CD4-positive, alpha-beta T cell treated with Interleukin-1 beta for 1 hour (primary cell): ENCODE measurements at places on chromosomes 7 and 10.

- DNase-seq, result no peak
Measured at GRCh38 chr7:102874166-102874829, 38.5 kb upstream of the LRRC17 start.

- DNase-seq, result no peak
Measured at GRCh38 chr7:79877874-79878465, 256.7 kb upstream of the GNAI1 start.

- peak; percentile 66 for DNase-seq
Measured at GRCh38 chr10:68348265-68348741, 15.6 kb upstream of the PBLD start.

DNA sequence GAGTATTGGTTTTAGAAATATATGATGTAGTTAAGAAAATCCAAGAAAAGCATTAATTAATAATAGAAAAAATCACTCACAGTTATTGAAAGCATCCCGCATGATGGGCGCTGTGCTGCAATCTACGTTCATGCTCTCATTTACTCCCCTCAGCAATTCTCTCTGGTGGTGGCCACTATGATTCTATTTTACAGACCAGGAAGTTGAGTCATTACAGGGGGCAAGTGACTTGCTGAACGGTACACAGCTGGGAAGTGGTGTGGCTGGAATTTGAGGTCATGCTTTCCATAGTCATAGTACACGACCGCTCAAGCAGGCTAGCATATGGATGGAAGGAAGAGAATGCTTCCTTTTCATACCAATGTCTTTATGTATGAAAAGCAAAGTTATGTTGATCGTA lies 117.4 kb downstream of the TES start:
- DNase-seq, result no peak

DNA sequence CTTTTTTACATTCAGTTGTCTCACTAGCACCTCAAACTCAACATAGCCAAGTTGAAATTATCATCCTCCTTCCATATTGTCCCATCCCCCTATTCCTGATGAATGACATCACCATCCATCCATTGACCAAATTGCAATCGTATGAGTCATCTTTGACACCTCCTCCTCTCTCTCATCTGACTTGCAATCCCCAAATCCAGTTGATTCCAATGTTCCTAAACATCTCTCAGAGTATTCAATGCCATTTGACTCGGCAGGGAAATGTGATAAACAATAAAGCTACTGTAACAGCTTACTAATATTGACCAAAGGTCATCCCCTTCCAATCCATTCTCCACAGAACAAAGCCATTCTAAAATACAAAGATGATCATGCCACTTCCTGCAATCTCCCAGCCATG lies 1047.8 kb downstream of the NRG3 start:
- no peak for DNase-seq

- no peak for DNase-seq
Measured at GRCh38 chr10:131686781-131687420, 213.9 kb upstream of the PPP2R2D start.

- DNase-seq, result no peak
Measured at GRCh38 chr7:128011131-128011661, 20.0 kb downstream of the LRRC4 start.

DNA sequence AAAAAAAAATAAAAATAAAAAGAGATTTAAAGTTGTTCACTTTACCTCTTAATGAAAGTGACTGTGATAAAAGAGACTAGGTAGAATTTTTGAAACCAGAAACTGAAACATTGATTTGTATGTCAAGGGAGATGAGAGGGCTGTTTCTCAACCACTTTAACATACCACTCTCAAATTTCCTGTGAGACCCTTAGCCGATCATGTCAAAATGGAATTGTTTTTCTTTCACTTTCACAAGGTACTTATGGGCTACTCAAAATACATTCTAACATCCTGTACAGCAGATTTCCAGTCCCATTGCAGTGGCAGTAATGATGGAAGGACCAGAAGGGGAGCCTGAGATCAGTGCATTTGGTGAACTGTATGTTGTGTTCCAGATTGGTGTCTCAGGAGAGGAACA lies 261.2 kb downstream of the PPP1R3A start:
- no peak for DNase-seq

DNA sequence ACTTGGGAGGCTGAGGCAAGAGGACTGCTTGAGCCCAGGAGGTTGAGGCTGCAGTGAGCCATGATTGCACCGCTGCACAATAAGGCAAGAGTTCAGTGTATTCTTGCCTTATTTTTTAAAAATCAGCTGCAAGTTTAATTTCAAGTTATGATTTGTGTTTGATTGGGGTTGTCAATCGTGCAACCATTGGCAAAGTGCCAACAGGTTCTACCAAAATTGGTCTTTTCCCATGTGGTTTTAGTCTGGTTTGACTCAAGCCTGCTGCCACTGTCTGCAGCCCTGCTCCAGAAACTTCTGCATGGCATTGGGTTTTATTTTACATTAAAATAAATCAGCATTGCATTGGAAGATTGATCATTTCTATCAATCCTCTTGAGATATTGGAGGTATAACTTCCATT lies 72.7 kb downstream of the PTPRE start:
- DNase-seq, result no peak

DNA sequence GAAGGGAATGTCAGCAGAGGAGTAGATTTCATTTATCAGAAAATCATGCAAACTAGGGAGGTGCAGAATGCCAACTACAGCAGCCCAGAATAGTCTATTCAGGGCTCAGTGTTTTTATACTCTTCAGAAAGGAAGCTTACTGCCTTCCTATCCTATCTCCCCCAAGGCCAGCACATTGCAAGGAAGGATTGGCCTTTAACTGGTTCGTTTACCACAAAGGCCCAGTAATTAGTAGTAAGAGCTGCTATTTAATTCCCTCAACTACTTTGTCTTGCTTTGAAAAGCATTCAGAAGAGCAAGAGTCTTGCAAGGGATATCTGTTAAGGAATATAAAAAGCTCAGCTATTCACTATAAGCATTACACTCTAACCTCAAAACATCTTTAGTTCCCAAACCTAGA lies 86.4 kb upstream of the RNF148 start:
- no peak for DNase-seq

DNA sequence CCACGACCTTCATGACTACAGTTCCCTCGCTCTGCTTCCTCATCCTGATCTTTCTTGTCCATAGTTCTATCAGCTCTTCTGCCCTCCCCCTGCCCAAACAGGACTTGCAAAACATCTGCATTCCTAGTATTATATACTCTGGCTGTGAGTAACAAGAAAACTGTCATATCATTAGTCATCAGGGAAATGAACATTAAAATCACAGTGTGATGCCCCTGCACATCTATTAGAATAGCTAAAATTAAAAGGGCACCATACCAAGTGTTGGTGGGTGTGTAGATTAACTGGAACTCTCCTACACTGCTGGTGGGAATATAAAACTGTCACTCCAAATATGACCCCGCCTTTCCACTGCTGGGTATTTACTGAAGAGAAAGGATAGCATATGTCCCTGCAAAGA lies 141.8 kb downstream of the C7orf25 start:
- DNase-seq, result no peak

DNA sequence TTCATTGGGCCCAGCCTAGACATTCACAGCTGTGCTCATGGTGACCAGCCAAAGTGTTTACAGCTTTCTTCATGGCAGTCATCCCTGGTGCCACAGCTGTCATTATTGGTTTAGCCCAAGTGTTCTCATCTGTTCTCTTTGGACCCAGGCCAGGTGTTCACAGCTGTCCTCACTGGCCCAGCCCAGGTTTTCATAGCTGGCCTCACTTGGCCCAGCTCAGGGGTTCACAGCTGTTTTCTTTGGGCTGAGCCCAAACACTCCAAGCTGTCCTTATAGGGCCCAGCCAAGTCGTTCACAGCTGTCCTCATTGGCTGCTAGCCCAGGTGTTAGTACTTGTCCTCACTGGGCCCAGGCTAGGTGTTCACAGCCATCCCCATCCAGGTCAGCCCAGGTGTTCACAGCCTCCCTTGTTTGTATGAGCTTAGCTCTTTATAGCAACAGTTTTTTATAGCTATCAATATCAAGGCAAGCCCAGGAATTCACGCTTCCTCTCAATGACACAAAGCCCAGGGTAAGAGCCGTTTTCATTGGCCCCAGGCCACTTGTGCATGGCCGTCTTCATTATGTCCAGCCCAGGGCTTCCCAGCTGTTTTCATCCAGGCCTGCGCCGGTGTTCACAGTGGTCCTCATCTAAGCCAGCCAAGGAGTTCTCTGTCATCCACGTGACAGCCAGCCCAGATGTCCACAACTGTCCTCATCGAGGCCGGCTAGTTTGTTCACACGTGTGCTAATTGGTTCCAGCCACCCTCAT lies 11.6 kb downstream of the FRG2B start:
- no peak for DNase-seq

GRCh38 chr7:96671854-96672253 lies 37.8 kb downstream of the SEM1 start:
- DNase-seq, result no peak

GRCh38 chr7:39644170-39644569 lies 20.8 kb downstream of the RALA start:
- no peak for DNase-seq

- DNase-seq, result no peak
Measured at GRCh38 chr7:47505312-47506007, 76.5 kb downstream of the TNS3 start.

- DNase-seq, result no peak
Measured at GRCh38 chr10:115937768-115938056, 335.3 kb downstream of the GFRA1 start.
